ENCODE measurements at places on chromosomes 1 and 21.

GRCh38 chr1:244980605-244981004 is 116.3 kb upstream of the HNRNPU start:
- no peak for DNase-seq

DNA sequence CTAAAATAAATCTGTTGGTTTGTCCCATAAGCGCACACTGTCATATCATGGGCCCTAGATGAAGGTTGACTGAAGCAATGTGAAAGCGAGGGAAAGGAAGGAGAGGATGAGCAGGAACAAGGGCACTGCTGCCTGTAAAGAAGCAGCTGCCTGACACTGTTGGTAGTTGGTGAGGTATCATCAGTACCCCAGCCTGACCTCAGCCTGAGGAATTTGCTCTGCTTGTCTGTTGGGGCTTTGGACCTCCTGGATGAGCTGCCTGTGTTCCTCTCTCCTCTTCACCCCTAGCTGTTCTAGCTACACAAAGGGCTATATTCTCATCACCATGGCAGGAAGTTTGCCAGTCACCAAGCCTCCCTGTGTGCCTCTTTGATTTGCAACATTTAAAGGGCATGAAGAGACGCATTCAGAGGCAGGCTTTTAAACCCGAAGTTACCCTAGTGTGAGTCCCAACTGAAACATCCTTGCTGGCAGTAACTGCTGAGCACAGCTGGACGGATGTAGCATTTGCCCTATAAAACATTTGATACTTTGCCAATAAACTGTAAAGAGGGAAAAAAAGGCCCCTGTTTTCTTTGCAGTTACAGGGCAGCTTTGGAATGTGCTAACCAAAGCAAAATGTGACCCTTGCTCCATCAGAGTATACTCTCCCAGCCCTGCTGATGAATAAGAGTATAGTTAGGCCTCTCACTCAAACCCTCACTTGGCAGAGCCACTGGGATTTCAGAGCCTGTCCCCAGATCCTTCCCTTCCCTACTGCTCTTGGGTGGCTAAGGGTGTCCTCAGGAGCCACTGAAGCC is 22.2 kb upstream of the SPATA6 start:
- DNase-seq, result no peak

DNA sequence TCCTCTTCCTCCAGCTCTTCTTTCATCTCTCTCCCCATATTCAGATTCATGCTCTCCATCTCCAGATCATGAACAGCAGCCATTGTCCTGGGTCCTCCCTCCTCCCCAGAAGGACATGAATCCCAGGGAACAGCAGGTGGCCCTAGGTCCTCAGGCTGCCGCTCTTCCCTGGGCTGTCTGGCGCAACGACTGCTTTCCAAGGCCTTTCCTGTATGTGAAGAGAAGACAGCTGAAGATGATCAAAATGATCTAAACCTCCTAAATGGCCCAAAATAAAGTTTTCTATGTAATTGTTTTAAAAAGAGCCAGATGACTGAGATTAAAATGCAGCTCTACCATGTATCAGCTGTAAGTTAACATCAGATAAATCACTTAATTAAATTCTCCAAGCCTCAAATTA is 22.5 kb downstream of the RHBDL2 start:
- no peak for DNase-seq

GRCh38 chr1:71944006-71944405 is 338.3 kb downstream of the NEGR1 start:
- no peak for DNase-seq

All from activated CD4-positive, CD25-positive, alpha-beta regulatory T cell (primary cell).